ENCODE measurements at places on chromosomes 1 and 21.

DNA sequence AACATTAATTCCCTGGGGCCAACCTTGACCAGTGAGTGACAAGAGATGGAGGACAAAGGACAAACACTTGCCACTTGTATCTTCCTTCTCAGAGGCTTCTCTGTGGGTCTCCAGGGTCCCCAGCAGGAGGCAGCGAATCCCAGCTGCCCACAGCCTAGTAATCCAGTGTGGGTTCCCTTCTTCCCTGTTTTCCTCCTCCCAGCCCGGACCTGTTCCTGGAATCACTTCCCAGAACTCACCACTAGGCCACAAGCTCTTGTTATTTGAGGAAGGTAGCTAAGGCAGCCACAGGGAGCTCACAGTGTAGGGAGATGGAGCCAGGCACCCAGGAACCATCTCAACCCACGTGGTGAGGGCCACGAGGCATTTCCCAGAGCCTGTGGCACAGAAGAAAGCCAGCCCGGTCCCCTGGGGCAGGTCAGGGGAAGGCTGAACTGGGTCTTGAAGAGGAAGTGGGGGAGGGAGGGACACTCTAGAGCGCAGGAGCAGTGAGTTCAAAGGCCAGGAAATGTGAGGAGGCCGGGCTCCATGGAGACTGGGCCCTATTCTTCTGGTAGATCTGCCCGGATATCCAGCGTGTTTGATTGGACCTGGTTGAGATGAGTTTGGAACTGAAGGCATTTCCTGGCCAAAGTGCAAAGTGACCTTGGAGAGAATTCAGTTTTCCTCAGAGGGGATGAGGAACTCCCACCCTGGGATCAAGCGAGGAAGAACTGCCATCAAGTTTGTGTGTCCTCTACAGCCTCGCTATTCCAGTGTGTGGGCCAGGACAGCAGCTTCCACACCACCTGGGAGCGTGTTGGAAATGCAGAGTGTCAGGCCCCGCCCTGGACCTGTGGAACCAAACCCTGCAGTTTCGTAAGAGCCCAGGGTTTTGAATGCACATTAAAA lies 20.3 kb upstream of the C2CD2 start:
- peak; percentile 14 for DNase-seq

- DNase-seq, result no peak
Observed at GRCh38 chr21:28431022-28431421, 561.7 kb downstream of the LTN1 start.

- no peak for DNase-seq
Observed at GRCh38 chr1:247441606-247442005, 16.3 kb downstream of the OR2B11 start.

- DNase-seq, result no peak
Observed at GRCh38 chr1:90370686-90371447, 346.2 kb downstream of the BARHL2 start.

GRCh38 chr1:58660105-58660504 lies 39.8 kb downstream of the MYSM1 start:
- DNase-seq, result no peak

DNA sequence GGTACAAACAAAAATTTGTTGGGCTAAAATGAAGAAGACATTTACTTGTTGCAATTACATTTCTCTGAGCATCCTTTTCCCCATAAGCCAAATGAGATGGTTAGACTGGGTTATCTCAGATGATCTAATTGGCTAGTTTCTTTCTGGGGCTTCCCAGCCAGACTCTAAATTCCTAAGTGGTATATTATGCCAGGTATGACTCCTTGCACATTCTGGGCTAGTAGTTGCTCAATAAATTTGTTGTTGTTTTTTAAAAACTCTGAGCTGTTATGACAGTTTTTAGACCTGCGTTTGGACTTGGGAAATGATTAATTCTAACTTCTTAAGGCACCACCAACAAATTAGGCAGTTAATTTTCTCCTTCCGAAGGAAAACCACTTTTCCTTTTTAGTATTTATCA lies 66.1 kb downstream of the UCK2 start:
- no peak for DNase-seq

DNA sequence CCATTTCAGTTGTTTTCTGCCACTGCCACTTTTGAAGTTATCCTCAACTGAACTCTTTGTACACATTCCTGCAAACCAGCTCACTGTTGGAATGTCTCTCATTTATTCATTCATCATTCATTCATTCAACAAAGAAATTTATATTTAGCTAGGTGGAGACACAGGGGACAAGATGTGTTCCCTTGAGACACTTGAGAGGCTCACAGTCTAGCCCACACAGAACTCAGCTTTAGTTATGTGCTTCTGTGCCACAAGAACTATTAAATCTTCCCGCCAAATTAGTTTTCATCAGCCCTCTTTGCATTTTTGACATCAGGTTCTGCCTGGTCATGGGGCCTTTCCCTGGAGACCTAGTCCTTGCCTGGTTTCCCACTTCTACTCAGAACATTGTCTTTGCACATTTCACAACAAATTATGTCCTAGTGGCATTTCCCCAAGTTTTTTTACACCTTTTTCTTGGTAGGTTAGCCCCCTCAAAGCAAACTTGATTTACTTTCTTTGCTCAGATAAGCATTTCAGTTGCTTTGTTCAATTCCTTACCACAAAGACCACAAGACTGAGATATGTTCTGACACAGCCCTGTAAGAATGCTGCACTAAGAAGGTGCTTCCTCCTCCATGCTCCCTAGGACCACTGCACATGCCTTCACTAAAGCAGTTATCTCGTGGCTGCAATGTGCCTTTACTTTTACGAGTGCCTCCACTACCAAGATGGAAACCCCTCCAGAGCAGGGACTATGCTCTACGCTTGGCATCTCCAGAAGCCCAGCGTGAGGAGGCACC lies 31.0 kb downstream of the ILDR2 start:
- no peak for DNase-seq

GRCh38 chr1:58773406-58773840 lies 10.4 kb downstream of the JUN start:
- DNase-seq, result peak; percentile 97

DNA sequence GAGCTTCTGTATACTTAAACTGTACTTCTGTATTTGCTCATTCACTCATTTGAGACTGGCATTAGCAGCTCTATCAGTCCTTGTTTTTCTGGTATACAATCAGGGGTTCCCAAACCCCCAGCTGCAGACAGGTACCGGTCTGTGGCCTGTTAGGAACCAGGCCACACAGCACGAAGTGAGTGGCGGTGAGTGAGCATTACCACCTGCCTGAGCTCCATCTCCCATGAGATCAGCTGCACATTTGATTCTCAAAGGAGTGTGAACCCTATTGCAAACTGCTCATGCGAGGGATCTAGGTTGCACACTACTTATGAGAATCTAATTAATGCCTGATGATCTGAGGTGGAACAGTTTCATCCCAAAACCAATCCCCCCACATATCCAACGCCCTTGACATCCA lies 18.2 kb upstream of the NUF2 start:
- DNase-seq, result no peak

GRCh38 chr1:67766141-67766978 lies 66.9 kb downstream of the GNG12 start:
- peak; percentile 84 for DNase-seq

GRCh38 chr1:68279846-68280245 lies 47.5 kb upstream of the WLS start:
- DNase-seq, result no peak

DNA sequence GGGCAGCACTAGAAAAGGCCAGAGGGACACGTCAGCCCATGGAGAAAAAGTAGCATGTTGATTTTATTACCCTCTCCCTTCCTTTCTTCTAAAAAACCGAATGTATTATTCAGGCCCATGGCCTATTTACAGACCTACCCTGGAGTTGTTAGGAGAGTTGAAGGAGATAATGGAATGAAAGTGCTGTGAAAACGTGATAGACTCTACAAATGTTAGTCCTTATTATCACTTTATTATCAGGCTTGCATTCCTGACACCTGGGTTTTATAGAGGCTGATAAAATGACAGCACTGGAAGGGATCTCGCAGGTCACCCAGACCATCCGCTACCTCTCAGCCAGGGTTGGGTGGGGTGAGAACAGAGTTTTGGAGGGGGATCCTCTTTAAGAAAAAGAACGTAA lies 60.6 kb upstream of the TLR5 start:
- no peak for DNase-seq

DNA sequence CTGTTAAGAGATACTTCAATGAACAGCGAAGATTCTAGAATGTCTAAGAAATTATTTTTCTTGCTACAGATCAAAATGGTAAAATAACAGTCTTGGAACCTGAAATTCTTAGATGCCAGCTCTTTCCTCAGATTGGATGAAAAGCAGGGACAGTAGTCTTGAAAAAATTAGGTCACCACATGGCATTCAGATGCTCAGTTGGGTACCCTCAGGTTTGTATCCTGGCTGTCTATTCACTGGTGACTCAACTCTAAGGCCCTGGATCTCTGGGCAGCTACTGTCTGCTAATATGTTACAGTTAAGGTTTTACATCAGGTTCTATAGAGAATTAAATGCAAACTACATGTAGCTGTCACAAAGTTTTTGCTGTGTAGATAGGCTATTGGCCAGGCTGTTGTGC lies 528.9 kb upstream of the ADAMTS5 start:
- DNase-seq, result no peak
